ENCODE measurements at places on chromosomes 11 and 22. TPM values are rescaled to one million over a fixed set of nuclear protein-coding genes. Genes with fewer than 3 reads are reported as not detected.

Gene SGSM1
- not detected for total RNA-seq

Gene ADAMTS8
- total RNA-seq = 3.8 TPM

Gene PNPLA3
- 2.1 TPM for total RNA-seq

Gene OR4C12
- not detected for total RNA-seq

Gene SYCE3
- not detected for total RNA-seq

Gene MS4A10
- not detected for total RNA-seq

Gene CALCA
- not detected for total RNA-seq

Gene SIK3
- 7.6 TPM for total RNA-seq

Gene GRAMD4
- 6.2 TPM for total RNA-seq

Gene NDUFS3
- total RNA-seq = 72.5 TPM

Gene BTG4
- total RNA-seq = not detected
